ENCODE measurements at places on chromosomes 16 and 17.

DNA sequence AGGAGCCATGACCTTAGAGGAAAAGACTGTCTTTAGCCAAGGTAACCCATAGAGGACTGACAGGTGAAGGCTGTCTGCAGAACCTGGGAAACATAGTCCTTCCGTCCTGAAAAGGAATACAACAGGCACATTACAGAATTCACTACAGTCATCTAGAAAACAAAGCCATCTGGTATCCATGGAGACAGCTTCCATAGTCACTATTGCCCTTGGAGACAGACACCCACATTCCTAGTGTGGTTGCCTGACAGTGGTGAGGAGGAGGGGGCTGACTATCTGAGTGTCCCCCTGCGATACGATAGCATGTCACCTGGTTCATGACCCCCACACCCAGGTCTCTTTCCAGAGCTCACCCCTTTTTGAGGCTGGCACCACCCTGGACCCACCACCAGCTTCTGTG, 254.7 kb downstream of the CDH13 start:
- DNase-seq, result no peak

- no peak for DNase-seq
Observed at GRCh38 chr16:3858801-3859200, 21.7 kb downstream of the CREBBP start.

- no peak for DNase-seq
Observed at GRCh38 chr17:56867948-56868376, 34.0 kb downstream of the DGKE start.

GRCh38 chr17:36972186-36972700, 23.5 kb downstream of the AATF start:
- no peak for DNase-seq

Measured in activated naive CD4-positive, alpha-beta T cell treated with anti-CD3 and anti-CD28 coated beads, Interleukin-2, amount 50 U/mL, for 16 hours (primary cell).